ENCODE measurements at places on chromosomes 2 and 18.

DNA sequence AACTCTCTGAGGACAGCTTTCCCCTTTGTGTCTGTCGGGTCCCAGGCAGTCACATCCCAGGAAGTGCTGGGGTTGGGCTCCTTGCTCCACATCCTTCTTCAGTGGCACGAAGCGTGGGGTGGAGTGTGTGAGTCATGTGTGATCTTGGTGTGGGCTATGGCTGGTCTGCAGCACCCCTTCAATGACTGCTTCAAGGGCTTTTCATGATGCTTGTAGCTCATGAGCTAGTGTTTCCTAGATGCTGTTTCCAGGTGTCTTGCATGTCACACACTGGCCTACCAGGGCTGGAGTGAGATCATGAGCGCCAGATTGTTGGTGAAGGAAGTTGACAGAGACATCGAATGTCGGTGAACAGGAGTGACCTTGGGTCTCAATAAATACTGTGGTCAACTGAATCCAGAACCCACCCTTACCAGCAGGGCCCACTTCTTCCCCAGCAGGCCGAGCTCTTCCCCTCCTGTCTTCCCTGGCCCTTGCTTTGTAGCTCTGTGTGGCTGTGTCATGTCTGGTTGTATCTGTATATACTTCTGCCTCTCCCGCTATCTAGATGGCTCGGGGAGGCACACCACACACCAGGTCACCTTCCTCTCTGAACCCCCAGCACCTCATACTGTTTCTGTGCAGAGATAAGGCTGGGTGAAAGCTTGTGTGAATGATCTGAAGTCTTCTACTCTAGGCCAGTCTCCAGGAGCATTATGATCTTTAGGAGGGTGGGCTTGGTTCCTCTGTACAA is 3.8 kb downstream of the C2orf92 start:
- no peak for DNase-seq

DNA sequence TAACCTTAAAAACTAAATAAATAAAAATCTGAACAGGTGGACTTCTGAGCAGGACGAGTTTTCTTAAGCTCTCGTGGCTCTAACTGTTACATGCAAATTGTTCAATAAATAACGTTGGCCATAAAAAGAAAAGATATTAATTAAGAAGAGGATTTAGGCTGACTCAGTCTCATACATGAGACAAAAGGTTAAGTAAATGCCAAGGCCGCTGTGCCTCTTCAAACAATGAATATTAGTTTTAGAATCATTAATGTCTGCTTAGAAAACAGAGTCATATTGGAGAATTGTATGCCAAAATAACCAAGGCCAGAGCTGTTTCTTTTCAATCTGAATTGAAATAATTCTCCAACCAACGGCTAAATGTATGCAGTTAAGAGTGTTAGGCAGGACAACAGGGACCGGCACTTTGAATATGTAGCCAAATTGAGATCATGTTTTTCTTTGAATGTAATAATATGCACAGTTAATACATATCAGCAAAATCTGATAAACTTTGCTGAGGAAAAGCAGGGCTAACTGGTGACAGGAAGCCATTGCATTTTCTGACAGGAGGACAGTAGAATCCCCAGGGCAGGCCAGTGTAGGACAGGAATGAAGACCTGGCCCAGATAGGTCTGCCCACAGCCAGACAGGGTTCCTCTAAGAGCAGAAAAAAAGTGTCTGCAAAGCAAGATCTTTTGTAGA is 1041.4 kb upstream of the FANCL start:
- DNase-seq = no peak

- DNase-seq = no peak
These were observed 72.7 kb upstream of the ZCCHC2 start for GRCh38 chr18:62450175-62450545.

DNA sequence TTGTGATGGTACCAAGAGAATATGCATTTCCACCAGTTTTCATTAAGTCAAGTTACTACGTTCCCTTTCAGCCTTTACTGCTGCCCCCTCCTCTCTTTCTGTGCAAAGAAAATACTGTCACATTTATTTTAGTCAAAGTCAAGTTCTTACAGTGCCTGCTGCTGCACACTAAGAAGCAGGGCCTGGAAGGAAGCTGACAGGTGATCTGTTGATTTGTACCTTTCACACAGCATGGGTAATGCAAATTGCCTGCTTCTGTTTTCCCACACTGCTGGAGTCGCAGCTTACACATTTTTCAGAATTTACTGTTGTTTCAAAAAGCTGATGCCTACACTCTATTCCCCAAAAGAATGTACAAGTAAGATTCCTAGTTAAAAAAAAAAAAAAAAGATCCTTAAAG is 48.7 kb upstream of the CD226 start:
- no peak for DNase-seq

- no peak for DNase-seq
These were observed 60.0 kb upstream of the PXDN start for GRCh38 chr2:1804351-1804771.

Data from stimulated activated CD4-positive, alpha-beta T cell treated with anti-CD3 and anti-CD28 coated beads, Interleukin-1b, Interleukin-23, amount 100 ng/mL, for 1 hour (primary cell).